Omental fat pad (tissue), 4 donors: ENCODE measurements at places on chromosomes 11 and 22. TPM values are rescaled to one million over a fixed set of nuclear protein-coding genes. Genes with fewer than 3 reads are reported as not detected.

Gene OR8G5
- total RNA-seq = not detected

- no peak for DNase-seq
Observed at GRCh38 chr22:33920197-33920540, at the start of gene LARGE1. TSS of gene LARGE1 (minus strand) at chr22:33920476.

GRCh38 chr11:72220696-72221363 is 3.7 kb upstream of the INPPL1 start:
- DNase-seq = no peak

Gene OR4D5
- total RNA-seq = not detected

Gene TYR
- not detected for total RNA-seq

DNA sequence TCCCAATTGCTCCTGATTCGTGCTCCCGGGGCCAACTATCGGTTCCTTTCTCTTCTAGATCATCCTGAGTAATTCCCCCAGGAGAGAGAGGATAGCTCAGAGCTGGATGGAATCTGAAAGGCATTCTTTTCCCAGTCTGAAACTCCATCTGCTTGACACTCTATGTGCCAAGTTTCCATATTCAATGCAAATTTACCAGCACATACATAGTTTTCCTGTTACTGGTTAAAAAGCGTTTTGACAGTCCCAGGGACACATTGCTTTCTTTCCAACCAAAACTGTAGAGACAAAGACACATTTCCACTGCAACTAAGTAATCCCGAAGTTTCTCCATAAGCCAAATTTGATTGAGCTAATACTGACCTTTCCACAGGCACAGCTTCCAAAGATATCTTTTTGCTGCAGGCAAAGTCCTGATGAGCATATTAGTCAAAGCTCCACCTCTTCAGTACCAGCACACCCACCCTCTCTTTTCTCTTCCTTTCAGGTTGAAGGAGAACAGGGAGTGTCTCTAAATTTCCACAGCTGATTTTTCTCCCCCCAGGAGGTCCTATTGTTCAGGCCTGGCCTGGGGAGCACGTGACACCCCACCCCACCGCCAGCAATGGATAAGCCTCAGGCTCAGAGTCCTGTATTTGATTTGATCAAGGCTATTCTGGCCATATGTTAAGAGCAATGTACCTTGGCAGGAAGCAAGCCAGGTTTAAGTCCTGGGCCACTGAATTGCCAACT is 9.7 kb upstream of the ANKK1 start:
- no peak for DNase-seq

DNA sequence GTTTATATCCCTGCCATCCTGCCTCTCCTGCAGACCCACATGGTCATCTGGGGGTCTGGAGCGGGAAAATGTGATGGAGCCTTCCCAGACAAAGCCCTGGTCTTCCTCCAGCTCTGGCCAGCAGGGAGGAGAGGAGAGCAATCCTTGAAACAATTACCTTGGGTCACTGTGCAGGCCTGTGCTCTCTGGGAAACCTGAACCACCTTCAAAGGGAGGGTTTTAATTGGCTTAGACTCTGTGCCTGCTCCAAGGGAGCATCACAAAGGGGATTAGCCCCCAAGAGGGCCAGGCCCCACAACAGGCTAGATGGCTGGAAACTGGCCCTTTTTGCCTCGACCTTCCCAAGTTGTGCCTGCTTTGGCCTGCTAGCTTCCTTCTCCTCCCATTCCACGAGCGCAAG is 351.9 kb downstream of the TENM4 start:
- no peak for DNase-seq

Gene LSP1
- 68.0 TPM for total RNA-seq

Gene MS4A6A
- total RNA-seq = 216 TPM

- DNase-seq = no peak
Observed at GRCh38 chr11:12800032-12800671, 125.9 kb downstream of the TEAD1 start.

- DNase-seq = no peak
Observed at GRCh38 chr11:27234043-27234668, 128.9 kb downstream of the CCDC34 start.

- no peak for DNase-seq
Observed at GRCh38 chr22:45631841-45632238, 39.8 kb upstream of the ATXN10 start.

Gene PTGDR2
- not detected for total RNA-seq

GRCh38 chr22:23763579-23763945 is 772 bp downstream of the C22orf15 start:
- no peak for DNase-seq

GRCh38 chr11:94654201-94654600 is 87.0 kb downstream of the PIWIL4 start:
- no peak for DNase-seq

Gene CEP57
- total RNA-seq = 38.9 TPM
